NCI-H1694 (cell line): ENCODE measurements at places on chromosomes 4 and X.

DNA sequence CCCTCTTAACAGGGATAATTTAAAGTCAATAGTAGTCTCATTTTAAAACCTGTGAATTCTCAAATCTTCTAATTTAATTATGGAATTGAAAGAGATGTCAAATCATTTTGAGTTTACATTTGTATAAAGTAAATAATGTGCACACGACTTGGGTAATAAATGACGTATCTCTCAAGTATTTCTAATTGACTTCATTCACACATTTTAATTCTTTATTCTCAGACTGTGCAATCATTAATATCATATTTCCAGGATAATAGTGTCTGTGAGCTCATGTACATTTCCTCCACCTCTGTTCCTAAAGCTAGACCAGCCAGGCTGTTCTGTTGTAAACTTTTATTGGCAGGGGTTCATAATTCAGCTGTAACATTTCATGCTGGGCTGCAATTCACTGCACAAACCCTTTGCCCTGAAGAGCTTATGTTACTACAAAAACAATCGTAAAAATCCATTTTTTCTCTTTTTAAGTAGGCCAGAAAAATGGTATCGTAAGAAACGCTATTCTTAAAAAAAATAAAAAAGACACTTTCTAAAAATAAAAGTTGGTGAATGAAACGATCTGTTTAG, 1103.1 kb upstream of the TENM3 start:
- no peak for DNase-seq

DNA sequence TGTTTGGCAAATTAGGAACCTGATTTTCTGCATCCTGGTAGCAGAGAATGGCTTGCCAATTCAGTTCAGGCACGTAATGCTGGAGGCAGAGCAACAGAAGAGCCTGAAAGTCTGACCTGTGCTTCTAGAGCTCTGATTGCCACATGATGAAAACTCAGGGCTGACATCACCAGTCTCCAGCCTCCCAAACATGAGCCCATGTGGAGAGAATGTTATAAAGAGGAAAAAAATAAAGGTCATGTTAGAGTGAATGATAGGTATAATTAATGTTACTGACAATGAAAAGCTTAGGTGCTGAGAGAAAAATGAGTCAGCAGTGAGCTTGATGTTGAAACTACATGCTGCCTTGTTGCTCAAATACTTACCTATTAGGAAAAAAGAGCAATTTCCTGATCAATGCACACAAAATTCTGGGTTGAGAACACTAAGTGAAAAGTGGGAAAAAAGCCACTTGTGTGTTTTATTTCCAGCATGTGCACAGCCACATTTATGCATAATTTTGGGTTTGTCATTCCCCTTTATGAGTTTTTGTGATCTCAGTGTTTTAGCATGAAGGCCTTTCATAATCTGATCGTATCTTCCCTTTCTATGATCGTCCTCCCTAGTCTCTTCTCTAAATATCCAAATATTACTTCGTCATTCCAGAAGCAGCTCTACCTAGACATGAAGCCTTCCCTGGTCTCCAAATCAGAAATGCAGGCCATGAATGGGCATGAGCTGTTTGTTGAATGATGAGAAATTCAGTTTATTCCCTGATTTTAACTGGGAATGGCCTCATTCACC, 113.3 kb upstream of the CPEB2 start:
- no peak for DNase-seq

DNA sequence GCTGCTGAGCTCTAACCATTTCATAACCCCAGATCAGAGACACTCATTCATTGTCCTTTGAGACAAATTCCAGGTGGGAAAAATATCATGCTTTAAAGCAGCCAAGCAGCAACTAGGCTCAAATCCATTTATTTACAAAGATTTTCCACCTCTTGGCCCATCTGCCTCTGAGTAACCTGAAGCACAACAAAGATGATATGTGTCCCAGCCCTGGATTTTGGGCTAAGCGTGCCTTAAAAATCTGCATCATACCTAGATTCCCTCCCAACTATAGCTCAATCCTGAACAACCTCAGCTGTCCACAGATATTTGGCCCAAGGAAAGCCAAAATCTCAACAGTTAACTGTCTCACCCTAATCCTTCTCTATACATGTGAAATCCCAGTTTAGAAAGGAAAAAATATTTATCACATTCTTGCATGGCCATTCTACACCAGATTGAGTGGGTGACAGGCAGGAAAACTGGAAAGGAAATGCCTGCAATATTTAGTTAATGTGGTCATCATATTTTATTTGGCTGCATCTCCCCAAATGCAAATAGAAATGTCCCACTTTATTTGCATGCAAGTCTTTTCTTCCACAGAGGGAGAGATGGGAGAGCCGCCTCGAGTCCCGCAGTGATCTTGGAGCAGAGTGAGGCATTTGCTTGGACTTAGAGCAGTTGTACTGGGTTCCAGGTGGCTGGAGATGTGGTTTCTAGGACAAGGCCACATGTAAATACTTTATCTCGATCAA, 146.4 kb upstream of the EOLA2 start:
- no peak for DNase-seq

- DNase-seq, result no peak
These were observed 262.6 kb upstream of the RPS6KA3 start for GRCh38 chrX:20529301-20529700.

- no peak for DNase-seq
These were observed 580.8 kb upstream of the FTHL17 start for GRCh38 chrX:31652650-31653049.

GRCh38 chr4:16124232-16124631, 40.4 kb upstream of the PROM1 start:
- no peak for DNase-seq

DNA sequence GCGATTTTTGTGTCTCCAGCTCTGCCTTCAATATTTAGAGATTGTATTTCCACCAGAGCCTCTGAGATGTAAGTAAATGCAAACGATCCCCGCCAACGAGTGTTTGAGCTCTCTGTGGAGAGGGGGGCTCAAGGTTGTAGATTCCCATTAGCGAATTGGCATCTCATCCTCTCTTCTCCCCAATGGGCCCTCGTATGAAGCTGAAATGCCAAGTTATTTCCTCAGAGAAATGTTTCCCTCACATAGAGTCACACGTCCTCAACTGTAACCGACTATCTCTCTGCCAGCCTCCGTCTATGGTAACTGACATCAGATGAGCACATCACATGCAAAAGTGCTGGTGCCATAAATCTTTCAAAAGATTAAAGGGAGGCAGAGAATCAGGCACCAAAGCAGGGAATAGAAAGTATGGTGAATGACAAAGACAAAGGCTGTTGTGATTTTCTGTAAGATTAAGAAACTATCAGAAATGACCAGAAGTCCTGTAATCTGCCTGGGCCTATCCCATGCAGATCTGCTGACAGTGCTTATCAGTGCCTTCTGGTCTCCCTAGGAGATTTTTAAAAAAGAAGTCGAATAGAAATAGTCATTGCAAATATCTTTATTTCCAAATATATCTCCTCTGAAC, 157.1 kb downstream of the PDGFRA start:
- DNase-seq, result no peak

GRCh38 chr4:42420140-42420539, 22.9 kb downstream of the SHISA3 start:
- no peak for DNase-seq

GRCh38 chr4:73870768-73871167, 1.6 kb downstream of the CXCL1 start:
- no peak for DNase-seq

DNA sequence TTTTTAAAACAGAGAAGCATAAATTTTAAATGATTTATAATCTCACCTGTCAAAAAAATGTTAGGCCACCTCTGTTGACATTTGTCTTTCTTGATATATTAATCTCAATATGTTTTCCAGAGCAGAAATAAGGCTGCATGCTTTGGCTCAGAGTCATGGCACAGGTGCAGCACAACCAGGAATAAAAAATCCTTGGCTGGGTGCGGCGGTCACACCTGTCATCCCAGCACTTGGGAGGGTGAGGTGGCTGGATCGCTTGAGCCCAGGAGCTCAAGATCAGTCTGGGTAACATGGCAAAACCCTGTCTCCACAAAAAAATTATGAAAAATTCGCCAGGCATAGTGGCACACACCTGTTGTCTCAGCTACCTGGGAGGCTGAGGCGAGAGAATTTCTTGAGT, 18.1 kb downstream of the CPLX1 start:
- DNase-seq, result no peak

GRCh38 chr4:16034010-16034748, 49.6 kb downstream of the PROM1 start:
- DNase-seq, result no peak

- DNase-seq, result no peak
These were observed 52.7 kb downstream of the ACOX3 start for GRCh38 chr4:8387615-8388527.

GRCh38 chr4:38601244-38601915, 62.6 kb upstream of the KLF3 start:
- no peak for DNase-seq

DNA sequence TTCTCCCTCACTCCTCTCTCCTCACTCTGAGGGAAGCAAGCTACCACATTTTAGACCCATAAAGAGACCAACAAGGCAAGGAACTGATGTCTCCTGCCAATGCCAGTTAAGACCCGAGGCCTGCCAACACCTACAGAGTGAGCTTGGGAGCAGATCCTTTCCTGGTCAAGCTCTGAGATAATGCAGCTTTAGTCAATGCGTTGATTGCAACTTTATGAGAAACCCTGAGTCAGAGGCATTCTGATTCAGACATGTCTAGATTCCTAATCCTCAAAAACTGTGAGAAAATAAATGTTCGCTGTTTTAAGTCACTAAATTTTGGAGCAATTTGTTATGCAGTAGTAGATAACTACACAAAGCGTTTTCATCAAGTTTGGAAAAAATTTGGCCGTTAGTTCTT, 115.5 kb downstream of the JADE1 start:
- no peak for DNase-seq

DNA sequence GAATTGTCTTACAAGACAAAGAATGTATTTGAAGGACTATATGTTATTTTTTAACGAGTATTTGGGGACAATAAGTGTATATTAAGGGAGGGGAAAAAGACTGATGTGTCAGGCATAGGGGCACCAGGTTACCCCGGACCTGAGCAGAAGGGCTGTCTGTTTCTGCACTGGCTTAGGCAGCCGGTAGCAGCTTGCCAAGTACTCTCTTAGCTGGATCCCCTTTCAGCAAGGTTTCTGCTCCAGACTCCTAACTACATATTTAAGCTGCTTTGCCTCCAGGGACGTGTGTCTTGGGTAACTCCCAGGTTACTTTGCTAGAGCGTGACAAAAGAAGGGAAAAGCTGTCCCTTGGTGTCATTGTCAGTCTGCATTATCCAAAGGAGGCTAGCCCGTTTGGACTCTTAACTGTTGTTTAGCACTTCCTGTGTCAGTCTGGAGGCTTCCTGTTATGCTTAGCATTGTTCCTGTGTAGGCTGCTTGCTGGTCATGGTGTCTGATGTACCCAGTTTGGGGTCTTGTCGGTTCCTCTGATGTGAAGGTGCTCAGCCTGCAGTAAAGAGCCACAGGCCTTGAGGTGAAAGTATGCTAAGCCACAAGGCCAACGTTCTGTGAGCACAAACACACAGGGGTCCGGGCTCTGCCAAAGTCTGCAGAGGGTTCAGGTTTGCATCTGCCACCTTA, 11.6 kb downstream of the CXCR3 start:
- DNase-seq, result no peak

- DNase-seq, result no peak
These were observed 182.2 kb upstream of the ATOH1 start for GRCh38 chr4:93646233-93646930.

DNA sequence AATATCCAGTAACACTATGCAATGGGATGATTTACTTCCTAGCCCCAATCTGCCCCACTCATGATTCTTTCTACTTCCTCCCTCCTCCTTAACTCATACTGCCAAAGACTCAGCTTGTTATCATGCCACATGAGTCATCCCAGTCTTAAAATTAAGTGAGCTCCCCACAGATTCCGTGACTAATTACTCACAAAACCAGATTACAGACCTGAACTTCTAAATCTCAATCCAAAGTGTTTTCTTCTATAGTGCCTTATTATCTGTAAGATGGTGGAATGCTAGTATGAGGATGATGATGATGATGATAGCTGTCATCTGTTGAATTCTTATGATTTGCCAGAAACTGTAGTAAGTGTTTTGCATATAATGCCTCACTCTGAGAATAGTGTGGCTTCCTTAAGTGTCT, 27.7 kb upstream of the GPC3 start:
- DNase-seq, result no peak

GRCh38 chr4:15649914-15650545, 5.1 kb downstream of the FBXL5 start:
- DNase-seq, result peak; percentile 63

DNA sequence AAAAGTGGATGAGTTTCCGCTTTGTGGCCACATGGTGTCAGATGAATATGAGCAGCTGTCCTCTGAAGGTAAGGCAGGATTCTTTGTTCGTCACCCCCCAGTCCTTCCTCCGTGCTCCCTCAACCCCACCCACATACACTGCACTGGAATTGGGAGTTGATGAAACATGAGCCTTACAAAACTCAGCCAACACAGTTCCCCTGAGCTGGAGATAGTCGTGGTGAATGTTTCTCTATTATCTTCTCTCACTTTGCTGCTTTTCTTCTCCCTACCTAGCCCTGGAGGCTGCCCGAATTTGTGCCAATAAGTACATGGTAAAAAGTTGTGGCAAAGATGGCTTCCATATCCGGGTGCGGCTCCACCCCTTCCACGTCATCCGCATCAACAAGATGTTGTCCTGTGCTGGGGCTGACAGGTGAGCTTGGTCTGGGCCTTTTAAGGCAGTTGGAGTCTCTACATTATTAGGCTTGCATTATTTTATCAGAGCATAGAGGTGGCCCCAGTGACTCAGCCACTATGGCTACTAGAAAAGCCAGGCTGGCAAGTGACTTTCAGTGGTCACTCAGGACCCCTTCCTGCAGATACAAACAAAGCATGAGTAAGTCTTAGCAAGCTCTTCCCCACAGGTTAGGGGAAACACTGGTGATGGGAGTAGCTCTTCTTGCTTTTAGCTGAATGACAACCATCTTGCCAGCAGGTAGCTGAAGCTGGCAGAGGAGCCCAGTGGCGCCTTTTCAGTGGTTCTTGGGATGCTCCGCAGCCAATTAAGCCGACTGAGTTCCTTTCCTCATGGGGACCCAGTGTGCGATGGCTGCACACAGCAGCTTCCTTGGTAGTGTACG, 1.6 kb downstream of the RPL10 start:
- DNase-seq, result no peak

DNA sequence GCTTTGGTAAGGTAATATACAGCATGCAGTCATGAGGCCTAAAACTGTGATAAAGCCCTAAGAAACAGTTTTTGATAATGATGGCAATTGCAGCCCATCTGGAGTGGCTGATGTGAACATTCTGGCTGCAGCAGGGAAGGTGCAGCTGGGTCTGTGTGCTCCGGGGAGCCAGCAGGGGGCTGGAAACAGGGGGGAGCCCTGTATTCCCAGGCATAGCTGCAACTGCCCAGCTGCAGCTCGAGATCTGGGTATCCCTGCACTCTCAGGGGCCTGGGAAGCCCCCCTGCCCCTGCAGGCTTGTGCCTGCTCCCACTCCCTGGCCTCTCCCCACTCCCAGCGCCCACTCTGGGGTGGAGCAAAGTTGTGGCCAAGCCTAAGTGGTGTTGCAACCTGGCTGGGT, 95.6 kb downstream of the RRAGB start:
- no peak for DNase-seq

DNA sequence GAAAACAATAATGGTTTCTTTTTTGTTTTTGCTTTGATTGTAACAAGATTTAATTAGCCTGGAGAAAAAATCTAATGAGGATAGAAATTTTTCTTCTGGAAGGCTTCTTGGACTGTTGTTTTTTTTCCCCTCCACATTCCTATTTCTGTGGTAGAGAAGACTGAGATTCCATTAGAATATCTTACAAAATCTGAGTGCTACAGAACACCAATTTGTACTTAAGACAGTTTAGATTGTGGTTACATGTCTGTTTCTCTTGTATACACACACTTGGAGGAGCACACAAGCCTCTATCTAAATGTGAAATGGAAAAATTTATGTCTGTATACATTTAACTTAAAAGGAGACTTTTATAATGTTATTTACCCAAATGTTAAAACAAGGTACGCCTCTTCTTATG, 176.9 kb upstream of the ARSJ start:
- DNase-seq, result no peak
